ENCODE measurements at places on chromosomes 5 and 9.

- no peak for DNase-seq
Observed at GRCh38 chr5:60410427-60410826, 289.5 kb downstream of the DEPDC1B start.

DNA sequence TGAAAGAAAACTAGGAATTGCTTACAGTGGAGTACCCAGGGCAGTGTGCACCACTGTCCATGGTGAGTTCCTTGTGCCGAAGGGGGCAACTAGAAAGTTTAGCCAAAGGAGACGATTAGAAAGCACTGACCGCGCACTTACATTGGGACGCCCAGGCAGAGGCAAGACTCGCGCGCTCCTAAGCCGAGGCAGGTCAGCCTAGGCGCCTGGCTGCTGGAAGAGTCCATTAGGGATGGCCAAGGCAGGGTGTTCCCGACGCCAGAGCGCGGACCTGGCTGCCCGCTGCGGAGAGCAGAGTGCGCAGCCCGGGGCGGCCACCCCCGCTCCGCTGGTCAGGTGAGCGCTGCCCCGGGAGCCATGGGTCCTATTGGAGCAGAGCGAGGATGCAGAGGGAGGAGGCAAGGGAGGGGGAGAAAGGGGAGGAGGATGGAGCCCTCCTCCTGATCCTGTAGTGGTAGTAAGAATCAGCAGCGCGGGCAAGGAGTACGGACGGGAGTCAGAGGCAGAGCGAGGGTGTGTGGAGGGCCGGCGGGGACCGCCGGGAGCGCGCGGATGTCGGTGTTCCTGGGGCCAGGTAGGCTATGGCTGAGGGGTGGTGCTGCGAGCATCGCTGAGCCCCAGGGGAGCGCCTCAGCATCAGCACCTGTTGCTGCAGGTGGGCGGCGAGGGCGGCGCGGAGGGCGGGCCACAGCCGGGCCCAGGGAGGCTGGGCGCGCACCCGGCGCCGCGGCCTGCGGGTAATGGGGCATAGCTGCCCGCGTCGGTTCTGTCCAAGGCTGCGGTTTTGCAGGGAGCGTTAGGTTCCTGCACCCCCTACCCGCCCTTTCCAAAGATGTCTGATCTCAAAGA lies at the start of gene ADGRV1:
Gene ADGRV1, plus strand, starts transcription at position 454 of the 849 bp plus-strand sequence. Its CDS starts 99 bp downstream, at position 553.
- DNase-seq = peak; percentile 10

DNA sequence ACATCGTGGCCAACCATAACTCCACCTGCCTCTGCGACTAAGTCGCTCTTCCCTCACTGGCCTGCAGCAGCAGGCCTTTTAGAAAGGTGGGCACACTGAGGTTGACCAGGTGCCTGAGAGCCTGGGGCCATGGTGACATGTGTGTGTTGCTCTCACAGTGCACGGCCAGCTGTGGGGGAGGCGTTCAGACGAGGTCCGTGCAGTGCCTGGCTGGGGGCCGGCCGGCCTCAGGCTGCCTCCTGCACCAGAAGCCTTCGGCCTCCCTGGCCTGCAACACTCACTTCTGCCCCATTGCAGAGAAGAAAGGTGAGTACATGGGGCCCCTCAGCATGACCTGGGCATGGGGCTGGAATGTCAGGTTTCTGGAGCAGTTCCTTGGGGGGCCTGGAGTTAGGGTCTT lies 104.5 kb upstream of the ICE1 start:
- DNase-seq = no peak

DNA sequence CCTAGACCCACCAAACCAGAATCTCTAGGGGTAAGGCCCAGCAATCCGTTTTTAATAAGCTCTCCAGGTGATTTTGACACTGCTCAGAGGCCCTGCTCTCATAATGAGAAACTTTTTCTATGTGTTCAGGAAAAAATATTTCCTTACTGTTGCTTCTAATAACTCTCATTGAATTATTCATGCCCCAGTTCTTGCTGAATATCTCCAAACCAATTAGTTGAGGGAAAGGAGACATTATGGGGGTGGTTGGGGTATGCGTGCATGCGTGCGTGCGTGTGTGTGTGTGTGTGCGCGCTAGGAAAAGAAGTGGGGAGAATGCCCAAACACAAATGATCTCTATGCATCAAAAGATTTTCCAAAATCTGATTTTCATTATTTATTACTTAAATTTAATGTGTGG lies 411.4 kb downstream of the PIK3R1 start:
- no peak for DNase-seq

- no peak for DNase-seq
Observed at GRCh38 chr5:4730279-4730678, 409.9 kb upstream of the ADAMTS16 start.

GRCh38 chr5:6773342-6774035 lies 60.3 kb downstream of the TENT4A start:
- no peak for DNase-seq

DNA sequence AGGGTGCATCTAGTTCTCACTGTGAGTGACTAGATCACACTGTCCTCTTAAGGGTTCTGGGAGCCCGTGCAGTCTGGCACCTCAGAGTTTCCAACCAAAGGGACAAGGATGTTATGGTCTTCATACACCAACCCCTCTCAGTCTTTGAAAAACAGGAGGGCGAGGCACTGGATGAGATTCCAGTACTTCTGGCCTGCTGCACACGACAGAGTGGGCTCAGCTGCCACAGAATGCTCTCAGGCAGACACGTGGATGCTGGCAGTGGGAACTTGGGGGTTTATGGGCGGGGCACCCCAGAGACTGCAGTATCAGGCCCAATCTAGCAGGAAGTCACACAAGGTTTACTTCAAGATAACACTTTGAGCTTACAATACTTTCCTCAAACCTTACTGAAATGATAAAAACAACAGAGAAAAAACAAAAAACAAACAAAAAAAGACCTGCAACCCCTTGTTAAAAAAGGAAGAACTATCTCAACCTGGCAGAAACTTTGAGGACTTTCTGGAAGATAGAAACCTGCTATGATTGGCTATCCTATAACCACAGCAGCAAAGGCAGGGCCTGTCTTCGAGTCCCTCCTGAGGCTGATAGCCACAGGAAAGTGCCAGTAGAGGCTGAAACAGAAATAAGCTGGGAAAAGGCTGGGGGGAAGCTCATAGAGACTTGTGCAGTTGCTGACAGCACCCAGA lies 28.3 kb upstream of the TGFBR1 start:
- no peak for DNase-seq

GRCh38 chr9:133950629-133951111 lies 41.5 kb downstream of the VAV2 start:
- no peak for DNase-seq

- no peak for DNase-seq
Observed at GRCh38 chr9:116000748-116001329, 152.8 kb upstream of the PAPPA start.

GRCh38 chr9:109794361-109795012 lies 14.5 kb downstream of the PALM2AKAP2 start:
- DNase-seq = no peak

DNA sequence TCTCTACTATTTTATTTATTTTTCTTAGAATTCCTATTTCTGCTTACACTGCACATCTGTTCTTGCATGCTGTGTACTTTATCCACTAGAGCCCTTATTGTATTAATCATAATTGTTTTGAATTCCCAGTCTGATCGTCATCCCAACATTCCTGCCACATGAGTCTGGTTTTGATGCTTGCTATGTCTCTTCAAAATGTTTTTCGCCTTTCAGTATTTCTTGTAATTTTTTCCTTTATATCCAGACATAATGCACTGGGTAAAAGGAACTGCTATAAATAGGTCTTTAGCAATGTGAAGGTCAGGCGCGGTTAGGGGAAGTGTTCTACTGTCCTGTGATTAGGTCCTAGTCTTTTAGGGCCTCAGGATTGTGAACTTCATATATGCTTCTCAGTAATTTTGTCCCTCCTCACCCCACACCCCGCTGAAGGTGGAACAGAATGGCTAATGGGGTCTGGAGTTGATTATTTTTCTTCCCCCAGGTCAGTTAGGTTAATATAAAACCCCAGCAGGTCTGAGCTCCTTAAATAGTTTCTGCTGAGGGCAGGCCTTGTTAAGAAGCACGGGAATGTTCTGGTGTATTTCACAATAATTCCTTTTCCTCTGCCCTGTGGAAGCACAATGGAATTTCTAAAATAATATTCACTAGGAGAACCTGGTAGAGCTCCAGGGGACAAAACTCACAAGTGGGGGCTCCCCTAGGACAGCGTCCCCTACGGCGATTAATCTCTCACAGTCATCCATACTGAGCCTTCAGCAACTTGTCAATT lies 146.6 kb upstream of the TUT7 start:
- peak; percentile 25 for DNase-seq

GRCh38 chr9:85428230-85428629 lies 313.5 kb downstream of the AGTPBP1 start:
- no peak for DNase-seq

GRCh38 chr5:170503990-170504596 lies at the start of gene KCNIP1:
TSS of gene KCNIP1 (plus strand) at chr5:170504020.
- DNase-seq = no peak

- DNase-seq = peak; percentile 67
Observed at GRCh38 chr5:150263801-150264621, 25.6 kb downstream of the CAMK2A start.

DNA sequence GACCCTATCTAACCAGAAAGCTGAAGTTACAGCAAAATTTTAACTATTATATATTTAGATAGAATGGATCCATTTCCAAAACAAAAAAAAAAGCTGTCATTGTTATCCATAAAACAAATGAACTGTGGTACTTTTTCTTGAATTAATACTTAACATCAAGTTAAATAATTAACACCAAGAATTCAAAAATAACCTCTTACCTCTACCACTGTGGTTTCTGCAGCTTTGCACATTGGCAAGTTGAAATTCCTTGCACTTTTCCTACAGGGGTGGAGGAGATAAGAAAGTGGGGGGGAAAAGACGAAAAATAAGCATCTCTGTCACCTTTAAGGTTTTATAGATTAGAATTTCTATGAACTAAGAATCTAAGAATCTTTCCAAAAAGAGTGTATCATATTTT lies 30.0 kb downstream of the OXCT1 start:
- DNase-seq = peak; percentile 33

- DNase-seq = no peak
Observed at GRCh38 chr9:37938121-37938891, 34.4 kb upstream of the SLC25A51 start.

DNA sequence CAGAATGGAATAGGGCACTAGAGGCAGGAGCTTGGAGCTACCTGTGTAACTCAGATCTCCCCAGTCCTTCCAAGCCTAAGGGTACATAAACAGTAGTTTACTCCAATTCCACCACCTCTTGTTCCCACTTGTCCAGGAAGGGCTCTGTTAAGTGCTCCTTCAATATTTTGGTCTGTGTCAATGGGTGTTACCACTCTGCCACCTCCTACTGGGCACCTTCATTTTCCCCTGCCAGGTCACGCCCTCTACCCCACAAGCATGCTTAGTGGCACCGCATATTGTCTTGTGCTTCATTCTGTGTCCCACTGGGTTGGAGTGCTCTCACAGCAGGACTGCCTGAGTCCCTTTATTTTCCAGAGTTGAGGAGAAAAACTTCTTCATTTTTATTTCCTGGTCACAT lies 459.8 kb downstream of the ARHGEF28 start:
- no peak for DNase-seq

- DNase-seq = no peak
Observed at GRCh38 chr5:177130211-177131018, 3.2 kb upstream of the NSD1 start.

All from epithelial cell of proximal tubule (primary cell).